Kasumi-1 (cell line): ENCODE measurements at places on chromosomes 3 and 15.

GRCh38 chr3:71916747-71917369 is 131.9 kb upstream of the PROK2 start:
- DNase-seq, result no peak

DNA sequence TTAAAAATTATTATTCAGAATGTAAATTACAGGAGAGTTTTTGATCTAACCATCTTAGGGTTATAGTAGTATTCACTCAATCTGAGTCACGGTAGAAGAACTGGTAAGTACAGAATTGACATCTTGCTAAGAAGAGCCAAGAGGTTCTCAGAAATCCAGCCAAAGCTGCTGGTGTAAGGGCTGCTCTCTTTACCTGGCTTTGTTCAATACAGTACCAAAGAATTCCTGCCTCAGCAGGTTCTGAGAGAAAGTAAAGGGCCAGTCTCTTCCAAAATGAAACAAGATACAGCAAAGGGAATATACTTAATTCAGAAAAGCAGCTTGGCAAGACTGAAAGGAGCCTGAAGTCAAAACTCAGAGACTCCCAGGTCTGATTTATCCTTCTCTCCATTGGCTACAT is 193.1 kb downstream of the TNIK start:
- DNase-seq, result no peak

DNA sequence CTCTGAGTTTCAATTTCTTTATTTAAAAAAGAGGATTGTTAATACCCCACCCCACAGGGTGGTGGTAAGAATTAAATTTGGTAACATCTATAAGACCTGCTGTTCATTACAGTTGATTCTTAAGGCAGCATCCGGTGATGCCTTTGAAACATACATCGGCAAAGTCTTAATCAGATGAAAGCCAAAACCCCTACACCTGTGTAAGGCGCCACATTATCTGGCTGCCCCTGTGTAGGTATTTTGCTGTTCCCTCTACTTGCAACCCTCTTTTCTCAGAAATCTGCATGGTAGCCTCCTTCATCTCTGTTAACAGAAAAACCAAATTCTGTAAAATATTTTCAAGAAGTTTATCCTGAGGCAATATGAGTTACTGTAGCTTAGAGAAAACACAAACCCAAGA is 90.0 kb downstream of the ST6GAL1 start:
- DNase-seq, result no peak

DNA sequence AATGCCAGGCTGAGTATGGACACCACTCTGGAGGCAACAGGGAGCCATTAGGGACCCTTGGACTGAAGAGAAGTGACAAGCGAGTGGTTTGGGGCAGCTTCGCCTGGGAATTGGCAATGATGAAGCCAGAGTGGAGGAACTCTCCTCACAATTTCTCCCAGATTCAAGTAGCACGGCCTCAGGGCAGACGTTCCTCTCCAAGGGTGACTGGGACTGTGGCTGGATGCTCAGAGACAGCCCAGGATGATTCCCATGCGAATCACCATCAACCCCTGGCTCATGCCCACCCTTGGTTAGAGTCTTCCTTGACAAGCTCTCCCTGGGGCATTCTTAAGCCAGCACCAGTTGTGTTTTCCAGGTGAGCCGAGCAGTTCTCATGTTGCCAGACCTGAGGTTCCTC is 16.3 kb upstream of the DOCK3 start:
- no peak for DNase-seq
